Osteoblast (primary cell): ENCODE measurements at places on chromosomes 11 and 22. TPM values are rescaled to one million over a fixed set of nuclear protein-coding genes. Genes with fewer than 3 reads are reported as not detected.

GRCh38 chr11:92550411-92550810 lies 325.8 kb downstream of the FAT3 start:
- no peak for DNase-seq

DNA sequence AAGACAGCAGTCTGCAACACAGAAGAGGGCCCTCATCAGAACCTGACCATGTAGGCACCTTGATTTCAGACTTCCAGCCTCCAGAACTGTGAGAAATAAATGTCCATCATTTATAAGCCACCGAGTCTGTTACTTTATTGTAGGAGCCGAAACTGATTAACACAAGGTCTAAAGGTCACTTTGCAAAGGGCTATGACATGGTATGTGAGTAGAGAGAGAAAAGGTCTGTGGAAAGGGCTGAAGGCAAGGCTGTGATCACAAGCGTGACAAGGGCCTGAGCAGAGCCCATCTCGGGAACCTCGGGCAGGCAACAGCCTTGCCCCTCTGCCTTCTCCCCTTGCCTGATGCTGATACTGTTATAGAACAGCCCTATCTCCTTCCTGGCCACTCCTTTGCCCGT lies 73.4 kb upstream of the TEAD1 start:
- DNase-seq, result no peak

GRCh38 chr11:10072142-10072541 lies 221.9 kb downstream of the SBF2 start:
- DNase-seq, result peak; percentile 32

GRCh38 chr11:1129611-1130160 lies 28.1 kb upstream of the MUC5AC start:
- peak; percentile 65 for DNase-seq

GRCh38 chr11:33737362-33737821 lies 1.2 kb upstream of the CD59 start:
- DNase-seq, result no peak

GRCh38 chr11:48087974-48088681 lies 107.8 kb downstream of the PTPRJ start:
- no peak for DNase-seq

The CCDC87 gene
- 0.88 and 1.1 TPM in 2 replicates for total RNA-seq

The AGBL2 gene
- total RNA-seq, result 2.2 and 2.4 TPM in 2 replicates

The KDELR3 gene
- 142 and 161 TPM in 2 replicates for total RNA-seq
